ENCODE measurements at places on chromosomes 16 and 17. TPM values are rescaled to one million over a fixed set of nuclear protein-coding genes. Genes with fewer than 3 reads are reported as not detected.

DNA sequence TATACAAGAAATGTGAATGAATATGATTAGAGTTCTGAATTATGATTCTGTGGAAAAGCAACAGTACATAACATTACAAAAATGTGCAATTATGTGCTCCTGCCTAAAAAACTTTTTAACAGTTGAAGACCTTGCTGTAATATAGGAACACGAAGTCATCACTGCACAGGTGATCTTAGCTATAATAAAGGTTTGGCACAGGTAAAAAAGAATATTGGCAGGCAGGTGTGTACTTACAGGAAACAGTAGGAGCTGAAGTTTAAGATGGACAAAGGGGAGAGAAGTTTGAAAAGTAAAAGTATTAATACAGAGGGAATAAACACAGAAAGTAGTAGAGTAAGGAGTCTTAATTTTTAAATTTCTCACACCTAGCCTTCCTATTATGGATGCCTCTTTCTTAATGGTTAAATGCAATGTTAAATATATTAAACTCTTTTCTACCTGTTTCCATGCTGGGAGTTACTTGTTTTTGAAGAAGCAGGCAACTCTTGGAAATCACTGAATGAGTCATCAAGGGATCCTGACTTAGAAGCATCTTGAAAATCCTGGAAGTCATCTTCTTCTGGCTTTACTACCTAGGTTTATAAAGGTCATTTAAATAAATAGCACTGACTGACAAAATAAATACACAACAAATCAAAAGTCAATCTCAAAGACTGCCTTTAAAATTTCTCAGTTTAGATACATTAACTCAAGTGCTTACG lies 40.7 kb downstream of the SYNRG start:
- no peak overlapping the region for H3K4me3 ChIP-seq
- no peaks in the 10 kb centered on the region for H3K27me3 ChIP-seq
- H3K4me1 ChIP-seq, result no peaks in the 10 kb centered on the region
- peaks cover 75% of the 10 kb centered on the region for H3K36me3 ChIP-seq
- no peak overlapping the region for H3K27ac ChIP-seq

GRCh38 chr17:81582341-81582740 lies 30.2 kb upstream of the FAAP100 start:
- no peak for DNase-seq
- no peak overlapping the region for H3K27ac ChIP-seq

- no peaks in the 10 kb centered on the region for H3K4me1 ChIP-seq
- no peak overlapping the region for H3K4me3 ChIP-seq
- no peaks in the 10 kb centered on the region for H3K36me3 ChIP-seq
- DNase-seq, result no peak
Observed at GRCh38 chr17:67649891-67650290, 67.8 kb upstream of the NOL11 start.

GRCh38 chr17:11514981-11515680 lies 83.1 kb upstream of the DNAH9 start:
- no peak overlapping the region for H3K27ac ChIP-seq
- H3K4me3 ChIP-seq, result no peak overlapping the region
- no peaks in the 10 kb centered on the region for H3K36me3 ChIP-seq
- H3K27me3 ChIP-seq, result no peaks in the 10 kb centered on the region
- no peak for DNase-seq

DNA sequence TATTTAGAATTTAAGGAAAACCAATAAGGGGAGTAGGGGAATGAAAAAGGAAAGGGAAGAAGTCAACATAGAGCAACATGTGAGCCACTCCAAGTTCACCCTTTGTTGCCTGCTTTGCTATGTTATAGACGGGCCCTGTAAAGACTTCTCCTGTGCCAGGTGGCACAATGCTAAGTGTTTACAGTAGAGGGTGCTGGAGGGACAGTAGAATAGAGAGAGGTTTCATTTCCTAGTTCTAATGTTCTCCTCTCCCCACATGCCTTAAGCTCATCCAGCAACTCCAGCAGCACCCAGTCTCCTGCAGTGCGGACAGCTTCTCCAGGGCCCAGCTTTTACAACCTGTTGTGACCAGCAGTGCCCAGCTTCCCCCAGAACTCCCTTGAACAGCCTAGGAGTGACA lies 468.0 kb downstream of the HS3ST3B1 start:
- H3K4me1 ChIP-seq, result no peaks in the 10 kb centered on the region
- no peaks in the 10 kb centered on the region for H3K27me3 ChIP-seq
- H3K36me3 ChIP-seq, result no peaks in the 10 kb centered on the region
- no peak overlapping the region for H3K4me3 ChIP-seq
- no peak for DNase-seq

DNA sequence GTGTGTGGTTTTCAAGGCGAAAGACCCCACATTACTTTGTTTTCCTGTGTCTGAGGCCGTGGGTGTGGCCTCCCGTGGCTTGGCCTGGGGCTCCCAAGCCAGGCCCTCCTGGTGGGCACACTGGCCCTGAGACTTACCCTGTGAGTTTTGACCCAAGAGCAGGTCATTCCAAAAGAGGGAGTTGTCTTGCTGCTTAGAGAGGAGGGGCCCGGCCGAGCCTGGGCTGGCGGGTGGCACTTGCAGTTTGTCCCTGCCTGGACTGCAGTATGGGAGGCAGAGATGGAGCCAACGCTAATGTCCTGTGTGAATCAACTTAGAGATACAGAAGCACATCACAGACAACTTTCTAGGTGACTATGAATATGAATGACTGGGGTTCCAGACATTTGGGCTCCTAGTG lies 22.7 kb downstream of the PLEKHG4 start:
- DNase-seq, result peak; percentile 21
- no peaks in the 10 kb centered on the region for H3K27me3 ChIP-seq
- H3K4me3 ChIP-seq, result no peak overlapping the region
- H3K27ac ChIP-seq, result peak overlapping the region; percentile 45

DNA sequence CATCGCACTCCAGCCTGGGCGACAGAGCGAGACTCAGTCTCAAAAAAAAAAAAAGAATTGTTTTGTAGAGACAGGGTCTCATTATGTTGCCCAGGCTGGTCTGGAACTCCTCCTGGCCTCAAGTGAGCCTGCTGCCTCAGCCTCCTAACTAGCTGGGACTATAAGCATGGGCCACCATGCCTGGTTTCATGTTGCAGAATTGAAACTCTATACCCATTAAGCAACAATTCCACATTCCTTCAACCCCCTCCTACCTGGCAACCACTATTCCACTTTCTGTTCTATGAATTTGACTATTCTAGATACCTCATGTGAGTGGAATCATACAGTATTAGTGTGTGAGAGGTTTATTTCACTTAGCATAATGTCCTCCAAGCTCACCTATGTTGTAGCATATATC lies 24.5 kb downstream of the RNF135 start:
- H3K27me3 ChIP-seq, result no peaks in the 10 kb centered on the region
- no peak overlapping the region for H3K4me3 ChIP-seq
- H3K4me1 ChIP-seq, result no peaks in the 10 kb centered on the region
- no peak overlapping the region for H3K27ac ChIP-seq
- peaks cover 70% of the 10 kb centered on the region for H3K36me3 ChIP-seq

MLKL gene
- total RNA-seq, result 7.2 TPM

AURKB gene
- 3.7 TPM for total RNA-seq
